Osteocyte (in vitro differentiated cells): ENCODE measurements at places on chromosomes 2 and 18.

DNA sequence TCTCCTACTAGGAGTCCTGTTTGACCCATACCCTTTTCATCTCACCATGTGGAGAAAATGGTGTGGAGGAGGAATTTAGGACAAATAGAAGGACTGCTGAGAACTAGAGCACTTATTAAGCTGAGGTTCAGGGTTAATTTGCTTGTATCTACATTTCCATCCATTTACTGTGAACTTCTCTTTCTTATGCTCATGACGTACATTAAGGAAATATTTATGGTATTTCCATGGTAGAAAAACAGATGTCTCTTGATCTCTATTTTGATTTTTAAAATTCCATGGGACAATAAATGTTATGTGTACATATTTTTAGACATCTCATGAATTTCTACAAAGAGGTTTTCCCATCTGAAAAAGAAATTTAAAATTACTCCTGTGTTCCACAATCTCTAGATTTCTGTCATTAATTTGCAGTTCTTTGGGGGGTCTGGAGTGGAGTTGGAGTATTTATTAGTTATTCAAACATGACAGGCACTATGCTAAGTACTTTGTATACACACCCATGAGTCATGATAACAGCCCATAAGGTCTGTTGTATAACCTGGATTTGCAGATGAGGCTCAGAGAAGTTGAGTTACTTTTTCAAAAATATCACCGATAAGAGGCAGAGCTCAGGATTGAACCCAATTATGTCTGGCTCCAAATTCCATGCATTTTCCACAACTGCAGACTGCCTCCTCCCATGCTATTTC lies 112.6 kb downstream of the COPS8 start:
- no peak for DNase-seq

GRCh38 chr2:10000541-10000940 lies 42.8 kb upstream of the KLF11 start:
- DNase-seq = no peak

DNA sequence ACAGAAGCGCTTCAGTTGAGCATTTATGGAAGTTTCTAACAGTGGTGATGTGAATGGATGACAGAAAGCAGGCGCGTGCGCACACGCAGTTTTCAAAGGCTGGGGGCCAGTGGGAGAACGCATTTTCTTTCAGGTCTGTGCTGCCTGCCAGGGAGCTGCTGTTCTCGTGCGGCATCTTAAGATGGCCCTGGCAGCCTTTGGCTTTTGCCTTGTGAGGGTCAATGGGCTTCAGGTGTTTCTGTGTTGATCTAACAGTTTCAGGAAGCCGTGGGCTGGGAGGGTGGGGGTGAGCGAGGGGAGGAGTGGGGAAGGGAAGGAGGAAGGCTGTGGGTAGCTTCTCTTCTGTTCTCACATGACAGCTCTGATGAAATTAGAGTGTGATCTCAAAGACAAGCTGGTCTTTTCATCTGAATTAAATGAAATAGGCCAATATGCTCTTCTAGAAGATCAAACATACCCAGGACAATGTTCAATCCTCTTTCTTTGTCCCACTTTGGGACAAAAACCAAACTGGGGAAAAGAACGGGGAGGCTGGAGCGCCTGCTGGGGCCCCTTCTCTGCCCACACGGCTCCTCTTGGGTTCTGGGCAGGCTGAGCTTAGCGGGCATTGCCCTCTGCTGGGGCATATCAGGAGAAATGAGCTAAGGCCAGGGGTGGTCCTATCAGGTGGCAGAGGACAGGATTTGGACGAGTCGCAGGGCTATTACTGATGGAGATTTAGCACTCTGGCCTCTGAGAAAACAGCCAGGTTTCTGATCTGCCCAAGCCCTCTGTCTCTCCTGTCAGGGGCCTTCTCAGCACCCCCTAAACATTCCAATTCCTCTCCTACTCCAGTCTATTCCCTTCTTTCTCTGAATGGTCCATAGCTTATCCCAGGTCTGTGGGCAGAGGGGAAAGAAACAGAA lies 126.2 kb upstream of the LGALSL start:
- peak; percentile 68 for DNase-seq

DNA sequence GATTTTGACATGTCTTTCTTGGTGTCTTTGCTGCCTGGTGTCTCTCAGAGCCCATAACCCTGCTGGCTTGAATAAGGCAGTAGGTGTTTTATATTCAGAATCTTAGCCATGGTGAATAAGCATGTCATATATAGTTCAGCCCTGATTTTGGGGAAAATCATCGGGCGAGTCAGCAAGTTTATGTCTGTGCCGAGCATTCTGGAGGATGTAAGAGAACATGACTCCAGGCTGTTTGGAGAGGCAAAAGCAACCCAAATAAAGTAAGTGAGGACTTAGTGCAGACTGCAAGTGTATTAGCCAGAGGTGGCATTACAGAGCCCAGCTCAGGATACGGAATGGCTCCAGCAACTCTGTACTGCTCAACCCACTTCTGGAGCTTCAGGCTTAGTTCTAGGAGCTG lies 50.3 kb downstream of the TCF7L1 start:
- no peak for DNase-seq

GRCh38 chr18:51537487-51537886 lies 340.0 kb upstream of the MEX3C start:
- DNase-seq = no peak

DNA sequence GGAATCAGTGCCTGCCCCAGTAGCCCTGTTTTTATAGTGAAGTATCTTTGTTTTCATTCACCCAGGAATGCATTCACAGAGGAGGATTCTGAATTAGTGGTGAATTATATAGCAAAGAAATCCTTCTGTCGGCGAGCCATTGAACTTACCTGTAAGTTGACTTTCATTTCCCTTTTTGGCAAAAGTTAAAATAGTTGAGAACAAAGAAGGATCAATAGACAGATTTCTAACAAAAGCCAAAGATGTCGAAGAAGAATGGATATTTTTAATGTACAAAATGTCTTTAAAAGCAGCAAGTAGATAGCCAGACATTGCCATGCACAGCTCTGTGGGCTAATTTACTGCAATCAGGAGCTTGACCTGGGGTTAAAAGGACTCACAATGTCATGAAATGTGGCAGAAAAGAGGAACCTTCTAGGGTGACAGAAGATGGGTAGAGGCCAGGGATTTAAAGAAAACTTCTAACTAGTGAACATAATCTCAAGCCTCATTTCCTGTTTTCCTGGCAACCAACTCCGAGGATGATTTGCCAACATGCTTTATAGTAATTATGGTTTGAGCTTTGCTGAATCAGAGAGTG lies 53.8 kb upstream of the TMEM87B start:
- DNase-seq = no peak

DNA sequence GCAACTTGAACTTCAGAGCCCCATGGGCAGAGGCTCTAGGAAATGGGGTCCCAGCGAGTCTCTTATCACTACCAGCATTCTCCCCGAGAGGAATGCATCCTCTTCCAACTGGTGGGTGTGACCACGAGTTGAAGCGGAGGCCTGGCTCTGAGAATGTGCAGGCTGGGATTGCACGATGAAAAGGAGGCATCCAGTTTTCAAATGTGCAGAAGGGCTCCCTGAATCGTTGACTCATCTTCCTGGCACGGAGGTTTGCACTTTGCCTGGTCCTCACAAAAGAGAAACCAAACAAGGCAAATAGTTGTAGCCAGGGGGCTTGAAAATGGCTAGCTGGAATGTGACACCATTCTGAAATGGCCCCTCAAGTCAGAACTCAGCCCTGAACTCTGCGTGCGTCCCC lies 216.7 kb downstream of the GLI2 start:
- no peak for DNase-seq

DNA sequence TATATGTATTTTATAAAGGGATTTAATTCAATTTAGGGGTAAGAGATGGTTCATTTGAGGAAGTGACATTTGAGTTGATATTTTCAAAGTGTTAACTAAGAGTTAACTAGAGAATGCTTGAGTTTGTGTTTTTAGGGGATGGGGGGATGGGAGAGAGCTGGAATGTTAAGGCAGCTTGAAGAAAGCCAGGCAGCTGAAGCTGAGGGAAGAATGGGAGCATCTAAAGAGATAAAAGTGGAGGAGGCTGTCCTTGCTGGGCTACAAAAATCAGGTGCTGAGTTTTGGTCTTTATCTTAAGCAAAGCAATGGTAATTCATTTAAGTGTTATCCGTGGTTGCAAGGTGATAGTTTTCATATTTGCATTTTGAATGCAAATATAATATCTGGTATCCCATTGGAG lies 9.2 kb downstream of the CHST9 start:
- no peak for DNase-seq
